Motor neuron (in vitro differentiated cells): ENCODE measurements at places on chromosomes 1 and 21. TPM values are rescaled to one million over a fixed set of nuclear protein-coding genes. Genes with fewer than 3 reads are reported as not detected.

Gene CFH
- 0.05 and 0.09 TPM in 2 replicates for total RNA-seq

Gene SUSD4
- total RNA-seq, result 5.4 and 6.2 TPM in 2 replicates

Gene VSIG8
- total RNA-seq, result not detected in 2 replicates

Gene LZIC
- 26.9 and 30.5 TPM in 2 replicates for total RNA-seq

Gene AGMAT
- 0.58 and 0.91 TPM in 2 replicates for total RNA-seq

Gene RHD
- total RNA-seq, result 0.10 and 0.43 TPM in 2 replicates

Gene TLCD4
- total RNA-seq, result 1.0 and 1.2 TPM in 2 replicates

Gene DENND2D
- 4.3 and 7.9 TPM in 2 replicates for total RNA-seq

Gene TMEM125
- 0.52 and 0.68 TPM in 2 replicates for total RNA-seq

Gene PTPRU
- 3.9 and 7.0 TPM in 2 replicates for total RNA-seq

Gene PROK1
- total RNA-seq, result not detected in 2 replicates

Gene C4BPB
- 1.7 and 2.3 TPM in 2 replicates for total RNA-seq

Gene NR1I3
- 1.3 and 2.6 TPM in 2 replicates for total RNA-seq

Gene PADI6
- not detected in 2 replicates for total RNA-seq

Gene DVL1
- total RNA-seq, result 71.4 and 74.7 TPM in 2 replicates

Gene UBL4B
- total RNA-seq, result not detected in 2 replicates

Gene CBR3
- total RNA-seq, result 15.5 and 16.7 TPM in 2 replicates

Gene BRDT
- total RNA-seq, result 0.50 and 0.55 TPM in 2 replicates

Gene PCP4L1
- total RNA-seq, result 0.81 and 1.8 TPM in 2 replicates

Gene ANGEL2
- total RNA-seq, result 35.3 and 37.6 TPM in 2 replicates

Gene EPHX1
- total RNA-seq, result 56.2 and 66.6 TPM in 2 replicates

Gene CELA3A
- total RNA-seq, result not detected in 2 replicates

Gene ACTA1
- total RNA-seq, result 0.46 TPM in 1 of 2 replicates, not detected in the other

Gene LPAR3
- 0.50 and 0.75 TPM in 2 replicates for total RNA-seq

Gene KDF1
- 0.30 TPM in 1 of 2 replicates, not detected in the other for total RNA-seq

Gene HCRTR1
- 0.29 and 0.52 TPM in 2 replicates for total RNA-seq

Gene SIK1
- 0.88 and 3.8 TPM in 2 replicates for total RNA-seq

Gene OR13G1
- total RNA-seq, result not detected in 2 replicates

Gene GJA5
- total RNA-seq, result 0.29 and 0.50 TPM in 2 replicates

Gene CLCA1
- total RNA-seq, result not detected in 2 replicates

Gene RASSF5
- 6.4 and 7.6 TPM in 2 replicates for total RNA-seq

Gene CGN
- total RNA-seq, result 0.20 and 0.48 TPM in 2 replicates

Gene CDC7
- total RNA-seq, result 27.2 and 28.3 TPM in 2 replicates

Gene SYT2
- 22.8 and 23.5 TPM in 2 replicates for total RNA-seq

Gene RAVER2
- 9.7 and 12.5 TPM in 2 replicates for total RNA-seq

Gene RPE65
- total RNA-seq, result 1.2 TPM in 2 replicates

Gene SEC16B
- 0.81 and 1.0 TPM in 2 replicates for total RNA-seq

Gene MTFR1L
- 62.7 and 69.1 TPM in 2 replicates for total RNA-seq

Gene DCST1
- not detected in 2 replicates for total RNA-seq

Gene SH3D21
- total RNA-seq, result 11.6 and 11.7 TPM in 2 replicates

Gene L1TD1
- total RNA-seq, result 6.9 and 7.3 TPM in 2 replicates

Gene COL6A1
- total RNA-seq, result 103 and 105 TPM in 2 replicates

Gene C1orf232
- total RNA-seq, result not detected in 2 replicates
